ENCODE measurements at places on chromosomes 16 and 17. TPM values are rescaled to one million over a fixed set of nuclear protein-coding genes. Genes with fewer than 3 reads are reported as not detected.

- DNase-seq, result no peak
Measured at GRCh38 chr17:12579288-12579687, 86.4 kb upstream of the MYOCD start.

DNA sequence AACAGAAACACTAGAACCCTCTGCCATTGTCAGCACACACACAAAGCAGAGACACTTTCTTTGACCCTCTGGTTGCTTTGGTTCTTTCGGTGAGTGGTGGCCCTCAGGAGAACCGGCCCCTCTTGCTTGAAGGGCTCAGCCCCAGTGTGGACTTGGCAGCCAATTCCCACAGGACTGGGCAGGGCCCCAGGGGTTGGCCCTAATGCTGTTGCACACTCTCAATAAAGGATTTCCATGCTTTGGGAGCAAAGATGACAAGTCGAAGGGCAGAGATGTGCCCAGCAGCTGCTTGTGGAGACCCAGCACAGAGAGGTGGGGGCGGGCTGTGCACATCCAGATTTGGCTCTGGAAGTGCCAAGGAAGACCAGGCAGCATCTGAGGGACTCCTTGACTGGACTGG lies 149.0 kb downstream of the NTN1 start:
- no peak for DNase-seq

DNA sequence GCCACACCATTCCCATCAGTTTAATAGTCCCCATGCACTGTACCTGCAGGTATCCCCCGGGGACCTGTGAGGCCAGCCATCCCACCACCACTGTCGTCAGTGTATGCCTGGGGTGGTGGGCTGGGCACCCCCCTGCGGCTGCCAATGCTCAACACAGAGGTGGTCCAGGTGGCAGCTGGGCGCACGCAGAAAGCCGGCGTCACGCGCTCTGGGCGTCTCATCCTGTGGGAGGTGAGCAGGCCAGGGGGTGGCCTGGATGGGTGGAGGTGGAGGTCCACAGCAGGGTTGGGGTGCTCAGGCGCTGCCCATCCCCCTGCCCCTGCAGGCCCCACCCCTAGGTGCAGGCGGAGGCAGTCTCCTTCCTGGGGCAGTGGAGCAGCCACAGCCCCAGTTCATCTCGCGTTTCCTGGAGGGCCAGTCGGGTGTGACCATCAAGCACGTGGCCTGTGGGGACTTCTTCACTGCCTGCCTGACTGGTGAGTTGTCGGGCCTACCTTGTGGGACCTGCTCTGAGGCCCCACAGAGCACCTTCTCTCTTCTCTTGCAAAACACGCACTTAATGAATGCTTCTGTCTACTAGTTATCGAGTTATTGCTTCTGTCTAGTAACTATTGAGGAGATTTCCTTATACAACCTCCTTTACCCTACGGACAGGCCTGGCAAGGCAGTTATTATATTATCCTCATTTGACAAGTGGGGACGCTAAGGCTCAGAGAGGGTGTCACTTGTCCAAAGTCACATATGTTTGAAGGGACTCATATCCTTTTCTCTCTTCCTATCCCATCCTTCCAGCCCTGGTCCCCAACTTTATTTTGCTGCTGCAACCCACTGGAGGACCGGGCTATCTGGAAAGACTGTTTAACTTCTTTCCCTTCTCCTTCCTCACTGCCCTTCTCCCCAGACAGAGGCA lies 5.8 kb upstream of the TRAF4 start:
- DNase-seq, result no peak

GRCh38 chr16:71473891-71474290 lies 11.8 kb upstream of the ZNF23 start:
- DNase-seq, result no peak

GRCh38 chr16:27408012-27408601 lies 6.1 kb downstream of the IL21R start:
- no peak for DNase-seq

Gene TMEM106A
- total RNA-seq, result 13.8 TPM

Gene MPO
- 0.08 TPM for total RNA-seq

Gene OTOP3
- total RNA-seq, result not detected
